ENCODE measurements at places on chromosomes 7 and 10.

DNA sequence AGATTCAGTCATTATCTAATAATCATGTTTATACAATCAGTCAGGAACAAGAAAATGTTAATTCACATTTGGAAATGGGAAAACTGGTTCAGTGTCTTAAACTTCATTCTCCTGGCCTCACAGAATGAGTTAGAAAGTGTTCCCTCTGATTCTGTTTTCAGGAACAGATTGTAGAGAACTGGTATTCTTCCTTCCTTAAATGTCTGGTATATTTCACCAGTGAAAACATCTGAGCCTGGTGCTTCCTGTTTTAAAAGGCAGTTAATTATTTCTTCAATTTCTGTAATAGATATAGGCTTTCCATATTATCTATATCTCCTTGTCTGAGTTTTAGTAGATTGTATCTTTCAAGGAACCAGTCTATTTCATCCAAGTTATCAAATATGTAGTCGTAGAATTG, 97.1 kb upstream of the TMEM168 start:
- ATAC-seq, result no peak

- peak; percentile 94 for ATAC-seq
Observed at GRCh38 chr10:88565072-88565471, 18.0 kb downstream of the RNLS start.

DNA sequence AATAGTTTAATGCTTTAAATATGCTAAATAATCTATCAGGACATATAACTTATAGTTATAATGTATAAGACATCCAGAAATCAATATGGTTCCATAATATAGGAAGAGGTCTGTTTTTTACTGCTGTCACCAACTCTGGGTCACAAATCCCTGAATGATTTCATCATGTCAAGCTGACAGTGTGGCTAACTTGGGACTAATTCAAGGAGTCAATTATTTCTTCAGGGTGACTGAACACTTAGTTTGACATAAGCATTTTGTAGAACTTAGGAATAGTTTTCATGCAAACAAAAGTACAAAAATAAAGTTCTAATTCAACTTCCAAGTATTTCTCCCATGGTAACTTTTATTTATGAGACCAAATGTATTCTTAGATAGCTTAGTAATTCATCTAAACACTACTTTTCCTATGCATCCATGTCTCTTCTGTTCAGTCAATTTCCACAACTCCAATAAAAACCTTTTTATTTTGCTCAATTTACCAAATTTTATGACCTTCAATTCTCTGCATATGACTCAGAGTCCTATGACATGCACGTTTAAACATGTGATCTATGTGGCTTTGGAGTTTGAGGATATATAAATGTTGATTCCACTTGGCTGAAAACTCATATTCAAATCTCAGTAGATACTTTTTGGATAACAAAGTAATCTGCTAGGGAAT, 40.3 kb upstream of the GNAT3 start:
- no peak for ATAC-seq

DNA sequence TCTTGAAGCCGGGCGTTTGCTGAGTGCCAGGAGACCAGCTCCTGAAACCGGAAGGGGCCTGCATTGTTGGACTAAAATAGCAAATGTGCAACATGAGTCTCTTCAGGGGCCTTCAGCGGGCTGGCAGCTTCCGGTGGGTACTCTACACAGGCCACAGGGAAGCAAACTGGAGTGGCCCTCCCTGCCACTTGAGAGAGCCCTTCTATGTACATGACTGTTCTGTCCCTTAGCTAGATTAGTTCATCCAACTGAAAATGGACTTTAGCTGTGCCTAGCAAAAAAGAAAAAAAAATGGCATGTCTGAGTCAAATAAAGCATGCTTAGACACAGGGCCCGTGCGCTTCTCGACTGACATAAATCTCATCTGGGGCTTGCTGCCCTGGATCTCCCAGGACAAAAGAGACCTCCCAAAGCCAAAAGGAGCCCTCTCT, 115.3 kb upstream of the TCF7L2 start:
- ATAC-seq, result no peak

DNA sequence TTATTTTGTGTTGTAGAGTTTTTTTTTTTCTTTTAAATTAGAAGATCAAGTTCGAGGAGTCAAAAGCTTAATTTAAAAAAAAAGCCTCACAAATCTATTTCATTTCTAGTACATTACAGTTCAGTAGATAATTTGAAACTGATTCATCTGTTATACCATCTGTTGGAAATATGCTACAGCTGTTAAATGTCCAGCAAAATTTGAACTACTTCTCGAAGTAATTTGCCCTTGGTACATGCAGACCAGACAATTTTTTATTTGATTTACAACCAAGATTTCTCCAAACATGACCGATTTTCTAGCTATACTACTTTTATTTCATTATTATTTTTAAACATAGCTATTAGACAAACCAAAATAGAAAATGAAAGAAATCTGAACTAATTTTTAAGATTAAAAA, 647.9 kb downstream of the CNTNAP2 start:
- ATAC-seq, result no peak

GRCh38 chr10:104045151-104046089, 40.3 kb downstream of the COL17A1 start:
- peak; percentile 96 for ATAC-seq

DNA sequence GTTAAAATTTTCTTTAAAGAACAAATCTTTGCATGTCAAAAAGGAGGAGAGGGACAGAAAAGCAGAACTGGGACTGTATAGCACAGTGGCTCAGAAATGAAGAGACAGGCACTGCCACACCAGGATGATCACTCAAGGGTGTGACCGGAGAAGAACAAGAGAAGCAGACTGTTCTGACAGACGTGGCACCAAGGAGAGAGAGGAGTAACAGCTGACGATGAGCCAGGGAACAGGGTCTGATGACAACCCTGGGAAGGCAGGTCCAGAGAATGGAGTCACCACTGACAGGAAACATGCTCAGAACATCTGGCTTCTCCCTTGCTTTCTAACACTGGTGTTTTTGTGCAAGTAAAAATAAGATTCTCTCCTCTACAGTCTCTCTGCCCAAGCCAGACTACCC, 14.6 kb upstream of the VAX1 start:
- ATAC-seq, result no peak

- no peak for ATAC-seq
Observed at GRCh38 chr7:109763611-109764010, 1193.9 kb downstream of the DNAJB9 start.

GRCh38 chr10:117667831-117668230, 125.3 kb downstream of the EMX2 start:
- no peak for ATAC-seq

DNA sequence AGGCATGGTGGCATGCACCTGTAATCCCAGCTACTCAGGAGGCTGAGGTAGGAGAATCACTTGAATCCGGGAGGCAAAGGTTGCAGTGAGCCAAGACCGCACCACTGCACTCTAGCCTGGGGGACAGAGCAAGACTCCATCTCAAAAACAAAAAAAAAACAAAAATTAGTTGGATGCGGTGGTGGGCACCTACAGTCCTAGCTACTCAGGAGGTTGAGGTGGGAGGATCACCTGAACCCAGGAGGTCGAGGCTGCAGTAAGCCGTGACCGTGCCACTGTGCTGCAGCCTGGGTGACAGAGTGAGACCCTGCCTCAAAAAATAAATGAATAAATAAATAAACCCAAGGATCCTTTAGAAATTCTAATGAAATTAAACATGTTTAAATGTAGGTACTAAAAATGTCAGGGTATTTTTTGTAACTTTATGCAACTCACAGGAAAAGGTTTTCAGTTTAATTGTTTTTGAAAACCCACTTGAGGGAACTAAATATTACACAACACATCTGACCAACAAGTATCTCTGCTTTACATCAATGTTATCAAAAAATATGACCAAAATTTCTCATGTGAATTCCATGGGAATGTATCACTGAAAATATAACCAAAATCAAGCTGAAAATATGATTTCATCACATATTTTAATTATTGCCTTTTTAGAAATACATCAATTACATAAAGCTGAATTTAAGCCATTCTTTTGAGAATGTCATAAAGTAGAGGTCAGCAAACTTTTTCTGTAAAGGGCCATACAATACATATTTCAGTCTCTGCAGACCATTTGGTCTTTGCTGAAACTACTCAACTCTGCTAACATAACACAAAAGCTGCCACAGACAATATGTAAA, 23.9 kb downstream of the UPF2 start:
- ATAC-seq, result peak; percentile 80

DNA sequence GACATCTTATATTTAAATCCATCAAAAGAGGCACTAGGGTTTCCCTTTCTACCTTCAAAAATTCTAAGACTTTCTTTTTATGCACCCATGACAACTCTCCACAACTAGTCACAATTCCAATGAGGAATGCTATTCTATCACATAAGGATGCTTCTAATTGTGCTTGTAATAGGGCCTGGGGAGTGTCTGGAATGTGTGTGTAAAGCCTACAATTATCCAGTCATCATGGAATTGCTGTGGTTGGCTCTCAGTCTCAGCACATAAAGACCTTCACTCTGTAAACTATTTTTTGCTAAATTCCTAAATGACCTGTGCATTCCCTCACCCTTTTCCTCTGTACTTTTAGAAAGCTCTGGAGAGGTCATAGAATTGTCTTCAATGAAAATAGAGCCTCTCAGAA, 86.7 kb downstream of the EPDR1 start:
- no peak for ATAC-seq

DNA sequence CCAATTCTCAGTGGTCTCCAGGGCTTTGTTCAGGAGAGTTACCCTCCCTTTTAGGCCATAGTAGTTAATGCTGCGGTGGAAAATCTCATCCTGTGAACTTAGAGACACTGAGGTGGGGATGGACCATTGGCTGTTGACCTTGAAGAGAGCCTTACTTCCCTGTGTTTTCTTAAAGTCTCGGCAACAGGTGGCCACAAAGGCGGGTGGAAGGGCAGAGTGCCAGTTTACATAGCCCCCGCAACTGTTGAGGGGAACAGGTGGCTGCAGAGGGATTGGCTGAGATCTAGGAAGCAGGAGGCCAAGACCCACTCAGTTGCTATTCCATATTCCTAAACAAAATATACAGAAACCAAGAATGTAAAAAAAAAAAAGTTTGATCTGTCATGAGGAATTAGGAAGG, 160.6 kb downstream of the ST7 start:
- ATAC-seq, result no peak

DNA sequence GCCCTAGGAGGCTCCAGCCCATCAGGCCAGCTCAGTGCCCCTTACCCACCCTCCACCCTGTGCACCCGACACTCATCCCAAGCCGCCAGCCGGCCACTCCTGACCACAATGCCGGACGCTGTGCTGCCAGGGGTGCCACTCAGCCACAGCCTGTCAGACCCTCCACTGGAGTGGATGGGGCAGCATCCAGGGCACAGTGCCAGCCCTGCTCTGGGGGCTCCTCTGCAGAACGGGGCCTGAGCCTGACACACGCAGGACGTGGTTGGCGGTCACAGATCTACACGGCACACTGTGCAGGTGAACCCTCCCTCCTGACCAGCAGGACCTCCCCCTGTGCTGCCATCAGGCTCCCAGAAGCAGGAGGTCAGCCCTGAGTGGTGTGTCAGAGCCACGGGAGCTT, 114.7 kb downstream of the MAD1L1 start:
- no peak for ATAC-seq

GRCh38 chr7:155529845-155530244, 16.5 kb downstream of the CNPY1 start:
- ATAC-seq, result no peak

GRCh38 chr7:29077176-29077575, 69.2 kb downstream of the CPVL start:
- peak; percentile 34 for ATAC-seq

DNA sequence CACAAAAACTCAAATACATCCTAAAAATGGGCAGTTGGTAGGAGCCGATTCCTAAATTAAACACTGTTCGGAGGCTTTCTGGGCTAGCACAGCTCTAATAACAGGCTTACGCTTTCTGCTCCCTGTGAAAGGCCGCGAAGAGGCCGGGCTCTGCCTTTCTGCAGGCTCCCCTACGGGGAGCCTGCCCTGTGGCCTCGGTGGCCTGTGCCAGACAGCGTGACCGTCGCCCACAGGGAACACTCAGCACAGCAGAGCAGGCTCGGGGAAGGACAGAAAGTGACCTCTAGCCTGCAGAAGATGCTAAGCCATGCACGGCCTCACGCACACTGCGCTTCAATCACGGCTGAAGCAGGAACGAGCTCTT, 64.2 kb downstream of the DIP2C start:
- ATAC-seq, result peak; percentile 66

DNA sequence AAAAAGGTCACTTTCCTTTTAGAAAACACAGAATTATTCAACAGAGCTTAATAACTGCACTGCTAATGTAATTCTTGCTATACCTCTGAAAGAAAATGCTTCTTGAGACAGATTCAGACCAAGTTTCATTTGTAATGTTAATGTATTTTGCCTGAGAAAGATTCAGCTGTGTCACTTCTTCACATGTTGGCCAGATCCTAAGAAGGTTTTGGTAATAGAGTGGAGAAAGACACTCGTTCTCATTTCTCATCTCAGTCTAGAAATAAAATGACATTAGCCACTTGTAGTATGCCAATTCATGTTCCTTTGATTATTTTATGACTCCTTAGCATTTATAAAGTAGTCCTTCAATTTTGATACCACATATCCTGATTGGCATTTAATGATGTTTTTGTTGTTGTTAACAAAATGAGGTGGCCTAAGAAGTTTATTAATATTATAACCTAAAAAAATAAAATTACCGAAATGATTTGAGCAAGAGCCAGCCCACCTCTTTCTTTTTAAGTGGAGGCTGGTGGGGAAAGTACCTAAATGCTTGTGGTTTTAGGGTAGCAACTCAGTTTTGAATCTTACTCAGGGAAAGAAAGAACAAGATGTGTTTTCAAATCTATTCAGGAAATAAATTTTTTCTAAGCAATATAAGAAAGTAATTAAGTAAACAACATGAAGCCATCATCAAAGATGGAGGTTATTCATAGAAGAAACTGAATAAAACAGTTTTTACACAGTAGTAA, 16.4 kb upstream of the ELAPOR2 start:
- no peak for ATAC-seq

DNA sequence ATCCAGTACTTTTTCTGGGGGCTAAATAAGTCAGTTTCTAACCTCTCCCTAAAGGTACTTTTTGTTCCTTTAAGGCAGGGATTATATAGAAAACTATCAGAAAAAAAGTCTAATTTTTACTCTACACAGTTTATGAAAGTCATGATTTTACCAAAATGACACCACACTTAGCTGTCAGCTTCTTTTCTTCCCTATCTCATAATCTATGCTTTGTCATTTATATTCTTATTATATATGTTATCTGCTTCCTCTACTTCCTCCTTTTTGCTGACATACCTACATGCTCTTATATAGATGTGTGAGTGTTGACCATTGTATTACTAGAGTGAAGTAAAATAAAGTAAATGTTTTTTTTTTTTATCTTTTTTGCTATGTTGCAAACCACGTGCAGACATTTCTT, 203.9 kb upstream of the CHRM2 start:
- ATAC-seq, result no peak

- ATAC-seq, result no peak
Observed at GRCh38 chr10:11150879-11151415, 133.3 kb downstream of the CELF2 start.

DNA sequence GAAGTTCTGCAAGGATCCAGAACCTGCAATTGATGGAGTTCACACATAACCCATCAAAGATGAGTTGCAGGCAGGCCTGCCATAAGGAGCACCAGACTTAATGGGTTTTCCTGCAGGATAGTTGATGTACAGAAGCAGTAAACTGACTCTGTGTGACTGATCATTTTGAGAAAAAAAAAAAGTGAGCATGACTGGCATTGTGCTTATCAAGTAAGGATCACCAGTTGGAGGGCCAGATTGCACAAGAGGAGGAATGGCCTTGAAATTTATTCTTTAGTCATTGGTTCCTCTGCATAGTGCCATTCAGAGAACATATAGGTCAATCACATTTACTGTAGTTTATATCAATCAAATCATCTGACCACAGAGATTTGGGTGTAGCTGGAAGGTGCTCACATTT, 3.8 kb downstream of the CYP3A43 start:
- no peak for ATAC-seq

- ATAC-seq, result no peak
Observed at GRCh38 chr7:141208539-141208938, 134.7 kb downstream of the TMEM178B start.
